ENCODE measurements at places on chromosomes 1 and 21.
A peak's percentile ranks its signal among the peaks of the same experiment; 100 is the strongest.

GRCh38 chr21:35868869-35869223, 191.5 kb downstream of the SETD4 start:
- no peak for DNase-seq

DNA sequence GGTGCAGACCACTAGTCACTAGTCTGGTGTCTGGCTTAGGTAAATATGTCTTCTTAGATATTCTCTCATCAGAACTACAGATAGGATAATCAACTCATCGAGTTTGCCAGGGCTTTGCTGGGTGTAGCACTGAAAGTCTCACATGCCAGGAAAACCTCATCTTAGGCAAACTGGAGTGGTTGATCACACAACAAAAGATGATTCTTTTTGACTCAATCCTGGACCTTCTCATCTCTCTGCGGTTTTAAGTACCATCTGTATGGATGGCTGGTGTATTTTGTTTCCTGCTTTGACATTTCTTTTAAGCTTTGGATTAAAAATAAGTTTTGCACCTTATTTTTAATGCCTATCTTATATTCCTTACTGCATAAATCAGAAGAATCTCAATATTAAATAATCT, 11.3 kb downstream of the GBP2 start:
- DNase-seq, result no peak

- DNase-seq, result no peak
Measured at GRCh38 chr1:214002472-214002871, 14.7 kb downstream of the PROX1 start.

GRCh38 chr1:29271724-29272123, 35.4 kb downstream of the PTPRU start:
- peak; percentile 63 for DNase-seq

- peak; percentile 66 for DNase-seq
Measured at GRCh38 chr1:181038399-181038873, 4.7 kb downstream of the MR1 start.

GRCh38 chr1:171935664-171936063, 94.4 kb downstream of the DNM3 start:
- DNase-seq, result no peak

DNA sequence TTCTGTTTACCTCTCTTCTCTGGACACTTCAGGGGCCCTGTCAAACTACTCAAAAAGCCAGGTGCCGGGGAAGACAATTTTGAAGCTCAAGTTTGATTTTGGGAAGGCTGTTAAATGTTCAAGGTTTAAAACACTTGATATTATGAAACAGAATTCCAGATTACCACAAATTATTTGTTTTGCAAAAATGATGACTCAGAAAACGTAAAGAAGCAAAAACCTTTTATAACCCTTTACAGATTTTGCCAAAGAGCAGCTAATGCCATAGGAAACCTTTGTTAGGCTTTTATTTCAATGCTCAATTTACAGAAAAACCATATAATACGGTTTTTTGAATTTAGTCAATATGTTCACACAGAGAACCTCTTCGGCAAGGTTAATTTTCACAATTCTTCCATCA, 593.4 kb upstream of the ZP4 start:
- no peak for DNase-seq

DNA sequence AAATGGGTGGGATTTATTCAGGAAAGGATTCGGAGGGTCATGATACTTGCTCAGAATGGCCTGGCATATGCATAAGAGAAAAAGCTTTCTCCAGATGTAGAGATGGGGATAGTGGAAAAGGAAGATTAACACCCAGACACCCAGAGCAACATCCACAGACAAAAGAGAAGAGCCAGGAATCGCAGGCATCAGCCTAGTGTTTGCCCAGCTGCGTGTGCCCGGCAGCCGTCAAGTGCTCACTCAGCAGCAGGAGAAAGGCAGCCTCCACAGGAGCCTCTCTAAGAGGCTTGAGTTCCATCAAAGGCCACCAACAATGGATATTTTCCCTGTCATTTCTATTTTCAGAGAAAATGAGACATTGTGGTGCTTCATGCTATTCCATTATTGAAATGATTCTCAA, 54.7 kb downstream of the NTPCR start:
- no peak for DNase-seq

- no peak for DNase-seq
Measured at GRCh38 chr1:78855258-78855657, 151.3 kb downstream of the ADGRL4 start.

DNA sequence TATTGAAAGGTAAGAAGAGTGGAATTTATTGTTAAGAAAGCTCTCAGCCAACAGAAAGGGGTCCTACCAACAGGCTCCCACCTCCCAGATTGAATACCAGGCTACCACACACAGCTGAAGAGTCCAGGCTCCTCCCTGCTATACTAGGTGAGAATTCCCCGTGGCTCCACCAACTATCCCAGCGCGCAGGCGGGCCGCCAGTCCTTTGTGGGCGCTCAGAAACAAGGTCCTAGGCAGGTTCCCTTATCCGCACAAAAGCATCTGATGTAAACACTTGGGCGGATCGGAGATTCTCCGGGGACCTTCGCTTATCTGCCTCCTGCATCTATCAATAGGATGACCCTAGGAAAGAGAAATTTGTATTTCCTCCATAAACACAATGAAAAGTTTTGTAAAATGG, 423.9 kb upstream of the ADGRL4 start:
- DNase-seq, result no peak

DNA sequence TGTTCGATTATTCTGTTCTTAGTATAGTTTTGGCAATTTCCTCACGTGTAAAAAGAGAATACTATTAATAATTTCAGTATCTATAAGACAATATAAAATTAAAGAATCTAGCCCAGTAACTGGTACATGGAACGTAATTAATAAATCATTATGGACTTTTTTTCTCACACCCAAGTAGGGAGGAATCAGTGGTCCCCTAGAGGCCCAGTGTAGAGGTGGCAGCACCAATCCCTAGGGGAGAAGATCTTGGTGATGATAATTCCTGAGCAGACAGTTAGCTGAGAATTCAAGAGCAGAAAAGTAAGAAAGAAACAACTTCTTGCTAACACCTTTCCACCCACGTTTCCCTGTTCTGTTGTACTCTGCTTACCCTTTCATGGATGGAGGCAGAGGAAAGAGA, 19.7 kb upstream of the SELE start:
- DNase-seq, result no peak

GRCh38 chr1:7702365-7702764, 68.7 kb upstream of the VAMP3 start:
- DNase-seq, result no peak

DNA sequence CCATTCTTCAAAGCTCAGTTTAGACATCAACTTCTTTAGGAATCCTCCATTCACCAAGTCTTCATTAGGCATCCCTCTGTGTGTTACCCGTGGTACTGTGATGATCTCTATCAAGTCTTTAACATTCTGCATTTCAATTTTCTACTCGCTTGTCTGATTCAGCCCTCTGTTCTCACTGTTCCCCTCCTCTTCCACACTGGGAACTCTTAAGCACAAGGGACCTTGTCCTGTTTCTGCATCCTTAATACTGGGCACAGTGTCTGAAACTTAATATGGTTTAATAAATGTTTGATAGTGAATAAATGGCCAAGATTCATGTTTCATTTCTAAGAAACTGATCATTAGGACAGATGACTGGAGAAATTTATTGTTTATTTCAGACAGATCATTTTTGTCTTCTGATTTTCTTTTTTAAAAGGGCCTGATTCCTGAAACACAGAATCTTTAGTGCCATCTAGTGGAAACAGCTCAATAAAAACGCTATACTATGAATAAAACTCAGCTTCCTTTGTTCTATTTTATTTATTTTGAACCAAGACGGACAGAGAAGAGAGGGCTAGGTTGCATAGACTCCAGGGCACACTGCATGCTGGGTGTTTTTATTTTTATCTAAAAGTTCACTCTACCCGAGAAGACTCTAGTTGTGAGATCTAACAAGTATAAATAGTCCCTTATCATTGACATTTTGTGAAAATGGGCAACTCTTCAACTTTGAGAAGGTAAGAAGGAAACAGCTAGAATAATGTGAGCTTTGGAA, 7.0 kb upstream of the TRIM45 start:
- no peak for DNase-seq

GRCh38 chr1:88784551-88784950, 100.5 kb downstream of the PKN2 start:
- DNase-seq, result no peak

- DNase-seq, result no peak
Measured at GRCh38 chr1:18919197-18919905, 17.0 kb upstream of the ALDH4A1 start.

DNA sequence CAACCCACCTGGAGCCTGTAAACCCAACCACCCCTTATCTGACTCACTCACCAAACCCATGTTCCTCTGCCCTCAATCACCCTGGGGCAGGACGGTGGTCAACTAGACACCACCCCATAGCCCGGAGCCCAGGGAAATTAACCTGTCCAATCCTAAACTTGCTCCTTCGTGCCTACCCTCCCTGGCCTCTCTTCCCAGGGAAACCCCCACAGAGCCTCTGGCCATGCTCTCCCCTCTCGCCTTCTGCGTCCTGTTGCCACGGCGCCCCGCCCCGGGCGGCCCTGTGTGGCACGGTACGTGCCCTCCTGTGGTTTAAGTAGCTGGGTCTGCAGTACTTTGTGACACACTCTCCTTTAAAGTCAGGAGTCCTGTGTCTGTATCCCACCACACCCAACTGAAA, 4.0 kb upstream of the FTCD start:
- no peak for DNase-seq

- no peak for DNase-seq
Measured at GRCh38 chr1:901108-901859, 22.4 kb upstream of the SAMD11 start.

- no peak for DNase-seq
Measured at GRCh38 chr1:150138044-150138443, 11.7 kb upstream of the PLEKHO1 start.

- no peak for DNase-seq
Measured at GRCh38 chr1:119978018-119978505, 81.7 kb upstream of the ADAM30 start.
